ENCODE measurements at places on chromosomes 3 and 15. TPM values are rescaled to one million over a fixed set of nuclear protein-coding genes. Genes with fewer than 3 reads are reported as not detected.
A peak's percentile ranks its signal among the peaks of the same experiment; 100 is the strongest.

Gene TAGLN3
- total RNA-seq = 0.48 TPM

DNA sequence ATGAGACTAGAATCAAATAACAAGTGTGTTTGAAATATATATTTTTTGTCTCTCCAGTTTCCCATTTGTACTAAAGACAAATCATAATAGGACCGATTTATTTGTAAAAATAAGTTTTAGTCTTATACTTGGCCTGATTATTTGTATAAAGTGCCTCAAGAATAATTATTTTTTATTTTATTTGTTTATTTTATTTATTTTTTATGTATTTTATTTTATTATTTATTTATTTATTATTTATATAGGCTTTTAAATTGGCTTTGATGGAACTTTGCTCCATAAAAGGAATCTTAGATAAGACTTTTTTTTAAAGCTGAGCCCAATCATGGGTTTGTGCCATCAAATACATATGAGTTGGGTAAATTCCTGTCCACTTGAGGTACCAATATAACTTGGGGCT lies 22.2 kb upstream of the ZNF80 start:
- DNase-seq = no peak

Gene EFHB
- 1.2 TPM for total RNA-seq

Gene TLNRD1
- 22.4 TPM for total RNA-seq

- DNase-seq = no peak
Measured at GRCh38 chr15:38846346-38846745, 281.7 kb upstream of the RASGRP1 start.

GRCh38 chr3:9397906-9398699 lies 688 bp downstream of the SETD5 start:
- peak; percentile 47 for DNase-seq

Gene ANKRD63
- total RNA-seq = not detected

Gene EPHA6
- total RNA-seq = 0.29 TPM

DNA sequence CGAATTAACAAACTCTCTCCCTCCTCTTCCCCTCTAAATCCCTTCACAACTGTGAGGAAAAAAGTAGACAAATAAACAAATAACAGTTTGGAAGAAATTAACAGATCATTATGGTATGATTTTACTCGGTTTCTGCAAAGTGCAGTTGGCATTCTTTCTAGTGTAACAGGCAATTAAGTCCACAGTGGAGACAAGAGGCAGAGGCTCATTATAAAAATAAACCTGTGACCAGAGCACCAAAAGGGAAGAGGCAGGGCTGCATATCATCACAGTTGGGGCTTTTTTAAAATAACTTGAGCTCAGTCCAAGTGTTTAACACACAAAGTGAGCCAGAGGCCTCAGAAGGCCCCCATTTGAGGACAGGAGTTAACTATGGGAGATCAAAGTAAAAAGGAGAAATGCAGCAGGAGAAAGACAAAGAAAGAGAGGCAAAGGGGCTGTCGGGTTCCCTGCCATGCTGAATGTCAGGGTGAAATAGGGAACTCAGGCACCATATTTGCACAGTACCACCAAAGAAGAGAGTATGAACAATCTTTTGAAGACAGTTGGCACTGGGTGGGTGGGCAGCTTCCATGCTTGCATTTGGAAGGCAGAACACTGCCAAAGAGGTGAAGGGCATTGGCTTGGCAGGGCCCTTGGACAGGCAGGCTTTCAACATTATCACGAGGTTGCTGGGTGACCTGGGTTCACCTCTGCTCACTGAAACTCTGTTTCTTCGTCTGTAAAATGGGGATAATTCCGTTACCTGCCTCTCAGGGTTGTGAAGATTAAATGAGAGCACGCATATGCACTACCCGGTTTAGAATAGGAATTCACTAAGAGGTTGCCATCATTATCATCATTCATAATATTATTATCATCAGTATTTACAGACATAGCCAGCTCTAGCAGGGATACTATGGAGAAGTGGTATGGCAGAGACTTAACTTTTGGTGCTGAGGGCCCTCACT lies 134.5 kb downstream of the MEX3B start:
- DNase-seq = no peak

- DNase-seq = no peak
Measured at GRCh38 chr3:143084856-143085731, 34.5 kb upstream of the CHST2 start.

- DNase-seq = no peak
Measured at GRCh38 chr3:83023086-83023485, 1261.6 kb upstream of the GBE1 start.

DNA sequence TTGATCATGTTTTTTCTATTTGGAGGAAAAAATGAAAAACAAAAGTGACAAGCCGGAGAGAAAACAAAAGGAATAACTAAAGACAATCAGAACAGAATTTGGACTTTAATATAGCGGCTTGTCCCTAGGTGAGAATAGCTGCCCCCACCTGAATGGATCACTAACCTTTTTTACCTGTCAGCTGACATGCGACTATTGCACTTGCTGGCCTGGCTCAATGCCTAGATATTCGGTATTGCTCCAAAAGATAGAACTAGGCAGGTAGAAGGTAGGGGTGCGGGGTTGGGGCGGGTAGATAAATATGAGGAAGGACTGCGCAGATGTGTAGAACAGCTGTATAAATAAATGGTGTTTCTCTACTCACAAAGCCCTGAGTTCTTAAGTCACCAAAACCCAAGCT lies 650 bp upstream of the MORC1 start:
- DNase-seq = no peak

DNA sequence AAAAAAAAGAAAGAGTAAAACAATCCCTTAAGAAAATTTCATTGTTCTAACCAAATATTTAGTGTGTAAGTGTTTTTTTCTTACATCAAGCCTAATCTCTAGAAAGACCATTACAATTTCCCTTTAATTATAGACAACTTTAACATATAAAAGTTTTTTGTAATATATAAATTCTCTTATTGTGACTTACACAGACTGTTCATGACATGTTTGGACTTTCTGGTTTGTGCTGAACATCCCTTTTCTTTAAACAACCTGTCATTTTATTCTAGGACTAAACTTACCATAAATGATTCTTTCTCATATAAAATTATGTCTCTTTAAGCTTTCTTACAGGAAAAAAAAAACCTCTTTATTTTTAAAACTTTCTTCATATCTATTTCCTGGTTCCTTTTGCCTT lies 13.0 kb upstream of the BTLA start:
- no peak for DNase-seq

- no peak for DNase-seq
Measured at GRCh38 chr3:104764496-104764895, 602.2 kb upstream of the ALCAM start.

Gene FAM107A
- 98.3 TPM for total RNA-seq

GRCh38 chr3:8595695-8596115 lies 48.9 kb downstream of the SSUH2 start:
- DNase-seq = no peak

- DNase-seq = no peak
Measured at GRCh38 chr3:112671930-112672715, 31.2 kb upstream of the CCDC80 start.

DNA sequence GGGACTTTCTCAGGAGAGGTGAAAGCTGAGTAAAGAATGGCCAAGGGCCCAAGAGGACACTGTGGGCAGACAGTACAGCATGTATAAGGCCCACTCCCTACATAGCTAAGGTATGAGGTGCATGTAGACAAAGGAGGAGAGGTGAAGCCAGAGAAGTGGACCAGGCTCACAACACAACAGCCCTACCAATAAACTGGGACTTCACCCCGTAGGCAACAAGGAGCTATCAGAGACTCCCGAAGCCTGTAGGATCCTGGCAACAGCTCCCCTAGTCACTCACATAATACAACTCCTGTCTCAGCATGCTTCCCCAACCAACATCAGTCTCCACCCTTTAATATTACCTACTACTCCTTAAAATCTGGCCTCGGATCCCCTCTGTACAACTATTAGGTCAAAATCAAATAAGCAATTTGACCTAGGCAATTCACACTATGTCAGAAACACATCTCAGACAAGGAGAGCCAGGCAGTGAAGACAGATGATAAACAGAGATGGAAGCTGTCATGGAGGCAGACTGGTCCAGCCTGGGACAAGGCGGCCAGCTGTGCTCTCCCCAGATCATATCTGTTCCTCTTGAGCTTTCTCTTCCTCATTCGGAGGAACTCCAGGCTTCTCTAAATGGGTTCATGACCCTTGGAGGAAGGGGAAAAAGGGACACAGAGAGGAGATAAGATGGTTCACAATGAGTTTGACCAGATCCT lies 1.4 kb downstream of the XXYLT1 start:
- no peak for DNase-seq

Gene THPO
- total RNA-seq = 0.29 TPM

Gene ERICH6
- not detected for total RNA-seq

- DNase-seq = no peak
Measured at GRCh38 chr15:65638681-65639089, 16.9 kb downstream of the SLC24A1 start.

- DNase-seq = no peak
Measured at GRCh38 chr3:134643150-134643675, 7.6 kb downstream of the KY start.

DNA sequence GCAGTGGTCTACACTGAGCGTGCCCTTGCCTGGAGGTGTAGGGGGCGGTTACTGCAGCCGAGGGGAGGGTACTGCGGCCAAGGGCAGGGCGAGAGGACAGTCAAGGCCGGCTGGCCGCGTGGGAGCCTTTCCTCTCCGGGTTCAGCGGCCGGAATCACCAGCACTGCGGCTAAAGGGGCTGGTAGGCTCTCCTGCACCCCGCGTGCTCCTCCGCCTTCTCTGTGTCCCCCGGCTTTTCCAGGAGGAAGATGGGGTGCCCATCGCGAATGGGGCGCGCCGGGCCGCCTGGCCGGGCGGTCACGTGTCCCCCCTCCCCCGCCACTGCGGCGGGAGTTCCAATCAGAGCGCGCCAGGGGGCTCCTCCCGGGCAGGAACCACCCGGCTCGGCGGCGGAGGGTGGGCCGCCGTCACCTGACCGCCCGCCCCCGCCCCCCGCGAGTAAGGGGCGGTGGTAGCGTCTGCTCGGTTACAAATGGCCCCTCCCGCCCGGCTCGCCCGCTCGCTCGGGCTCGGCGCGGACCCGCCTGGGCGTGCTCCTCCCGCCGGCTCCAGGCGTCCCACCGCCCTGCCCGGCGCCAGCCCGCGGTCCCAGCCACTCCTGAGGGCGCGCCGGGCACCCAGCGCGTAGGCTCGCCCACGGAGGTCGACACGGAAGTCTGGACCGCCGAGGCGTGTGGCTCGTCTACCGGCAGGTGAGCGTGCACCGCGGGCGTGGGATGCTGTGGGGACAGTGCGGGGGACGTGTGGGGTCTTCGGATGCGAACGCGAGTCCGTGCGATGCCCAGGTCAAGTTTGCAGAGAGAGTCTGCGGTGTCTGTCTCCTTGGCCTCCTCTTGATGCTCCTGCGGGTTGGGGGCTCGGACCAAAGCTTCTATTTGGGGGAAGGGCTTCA lies 242.6 kb upstream of the TOPAZ1 start:
- no peak for DNase-seq

DNA sequence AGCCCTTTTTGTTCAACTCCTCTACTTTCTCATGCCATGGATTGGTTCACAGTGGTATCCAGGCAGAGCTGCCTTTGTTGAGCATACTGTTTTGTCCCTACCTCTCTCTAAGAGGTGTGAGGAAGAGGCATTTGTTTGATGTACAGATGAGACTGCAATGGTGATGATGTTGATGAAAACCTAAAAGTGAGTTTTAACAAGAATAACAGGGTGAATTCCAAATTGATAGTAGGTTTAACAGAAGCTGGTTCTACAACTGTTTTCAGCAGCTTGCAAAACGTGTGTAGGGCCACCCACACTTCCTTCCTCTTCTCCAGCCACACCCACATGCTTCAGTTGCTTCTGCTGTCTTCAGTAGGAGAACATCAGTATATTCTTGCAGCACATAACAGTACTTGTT lies 10.2 kb downstream of the SNRK start:
- DNase-seq = no peak

- no peak for DNase-seq
Measured at GRCh38 chr3:132963786-132964185, 74.4 kb upstream of the TMEM108 start.

GRCh38 chr3:156359368-156359767 lies 195.5 kb downstream of the SSR3 start:
- no peak for DNase-seq

GRCh38 chr3:45803252-45803935 lies 7.1 kb upstream of the SLC6A20 start:
- DNase-seq = no peak

Data from uterus (tissue), 4 donors.